ENCODE measurements at places on chromosomes 4 and X.
A peak's percentile ranks its signal among the peaks of the same experiment; 100 is the strongest.

DNA sequence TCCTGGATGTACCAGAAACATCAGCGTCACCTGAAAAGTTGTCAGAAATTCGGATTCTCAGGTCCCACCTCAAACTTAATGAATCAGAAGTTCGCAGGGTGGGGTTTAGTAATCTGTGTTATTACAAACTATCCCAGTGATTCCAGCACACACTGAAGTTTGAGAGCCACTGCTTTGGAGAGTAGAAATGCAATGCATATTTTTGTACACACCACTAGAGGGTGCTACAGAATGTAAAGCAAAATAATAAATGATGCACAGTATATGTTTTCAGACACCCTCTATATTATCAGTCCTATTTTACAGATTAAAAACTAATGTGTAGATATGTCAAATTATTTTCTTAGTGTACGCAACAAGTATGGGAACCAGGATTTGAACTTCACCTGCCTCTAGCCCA, 2.4 kb upstream of the MORF4L2 start:
- DNase-seq, result peak; percentile 27

- DNase-seq, result no peak
Measured at GRCh38 chrX:13965531-13965930, 64.2 kb downstream of the GEMIN8 start.

- no peak for DNase-seq
Measured at GRCh38 chrX:23797371-23798128, 14.6 kb downstream of the SAT1 start.

GRCh38 chrX:84168095-84168494, 19.9 kb downstream of the RPS6KA6 start:
- DNase-seq, result no peak

- peak; percentile 82 for DNase-seq
Measured at GRCh38 chr4:28435314-28435713, 1574.7 kb downstream of the STIM2 start.

DNA sequence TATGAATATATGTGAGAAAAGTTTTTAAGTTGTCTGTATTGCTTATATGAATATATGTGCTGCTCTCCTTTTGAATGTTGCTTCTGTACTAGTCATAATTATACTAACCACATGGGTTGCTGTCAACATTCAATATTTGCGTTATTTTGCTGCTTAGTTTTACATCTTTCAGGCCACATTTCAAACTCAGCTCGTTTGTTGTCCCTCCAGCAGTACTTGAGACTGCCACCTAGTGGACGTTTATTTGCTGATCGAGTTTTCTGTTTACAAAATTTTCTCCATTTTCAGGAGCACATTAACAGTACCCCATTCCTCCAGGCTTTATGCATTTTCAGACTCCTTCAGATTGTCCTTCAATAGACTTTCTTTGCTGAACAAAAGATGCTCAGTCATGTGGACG, 75.8 kb downstream of the NUDT11 start:
- DNase-seq, result peak; percentile 45

- no peak for DNase-seq
Measured at GRCh38 chrX:2388669-2389068, 112.1 kb downstream of the DHRSX start.

GRCh38 chr4:53538756-53539155, 52.5 kb downstream of the LNX1 start:
- peak; percentile 85 for DNase-seq

DNA sequence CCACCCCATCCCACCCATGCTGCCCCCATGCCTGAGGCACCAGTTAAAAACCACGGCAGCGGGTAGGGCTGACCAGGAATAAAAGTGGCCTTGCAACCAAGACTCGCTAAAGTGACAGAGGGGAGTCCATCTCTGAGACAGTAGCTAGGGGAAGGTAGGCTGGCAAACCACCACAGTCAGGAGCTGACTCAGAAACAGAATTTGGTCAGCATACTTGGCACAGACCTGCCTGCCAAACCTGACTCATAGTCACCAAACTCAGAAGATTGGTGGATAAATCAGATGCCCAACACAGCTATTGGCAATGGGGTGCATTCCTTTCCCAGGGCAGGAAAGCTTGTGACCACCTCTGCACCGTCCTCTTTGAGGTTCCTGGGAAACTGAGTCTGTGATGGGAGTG, 193.8 kb downstream of the BCOR start:
- no peak for DNase-seq

DNA sequence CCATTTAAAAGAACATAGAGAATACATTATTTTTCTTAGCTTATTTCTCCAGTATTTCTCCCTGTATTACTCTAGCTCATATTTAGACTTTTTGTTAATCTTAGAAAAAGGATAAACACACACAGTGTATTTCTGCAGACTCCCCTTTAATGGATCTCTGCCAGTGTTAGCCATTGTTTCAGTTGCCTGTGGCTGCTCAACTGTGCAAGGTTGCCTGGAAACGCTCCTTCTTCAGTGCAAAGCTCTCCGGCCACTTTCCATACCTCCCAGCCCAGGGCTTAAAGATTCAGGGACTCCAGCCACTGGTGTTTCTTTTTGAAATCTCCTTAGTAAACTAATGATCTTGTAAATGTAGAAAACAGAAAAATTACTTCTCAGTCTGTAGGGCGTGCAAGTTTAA, 104.9 kb downstream of the SLIT2 start:
- DNase-seq, result peak; percentile 60

DNA sequence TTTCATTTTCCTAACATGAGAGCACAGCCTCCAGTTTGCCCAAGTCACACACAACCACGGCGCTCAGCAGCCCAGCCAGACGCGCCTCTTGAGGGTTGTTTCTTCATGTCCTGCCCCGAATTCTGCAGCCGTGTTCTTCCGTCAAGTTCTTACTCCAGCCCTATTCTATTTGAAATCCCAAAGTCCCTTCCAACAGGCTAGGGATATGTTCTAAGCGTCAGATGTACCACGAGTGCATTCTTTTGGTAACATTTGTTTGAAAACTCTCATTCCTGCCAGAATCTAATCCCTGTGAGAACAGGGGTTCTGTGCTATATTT, 23.1 kb downstream of the ACSL1 start:
- no peak for DNase-seq

GRCh38 chrX:149837639-149838038, 43.3 kb upstream of the MAGEA8 start:
- DNase-seq, result no peak

DNA sequence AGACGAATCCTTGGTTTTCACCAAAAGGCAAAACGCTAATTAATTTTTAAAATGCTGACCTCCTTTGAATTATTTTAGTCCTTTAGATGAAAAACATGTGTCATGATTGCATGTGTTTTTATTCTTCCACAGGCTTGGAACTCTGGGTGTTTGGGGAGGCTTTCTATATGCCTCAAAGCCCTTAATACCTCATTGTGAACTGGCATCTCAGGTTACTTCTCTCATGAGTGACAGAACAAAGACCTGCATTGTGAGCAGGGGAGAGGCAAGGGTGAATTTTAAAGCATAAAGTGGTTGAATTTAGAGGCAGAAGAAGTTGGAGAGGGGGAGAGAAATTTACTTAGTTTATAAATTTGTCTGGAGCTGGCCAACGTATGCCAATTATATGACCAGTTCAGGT, 119.5 kb downstream of the ARSF start:
- DNase-seq, result no peak
